ENCODE measurements at places on chromosomes 16 and 17.

DNA sequence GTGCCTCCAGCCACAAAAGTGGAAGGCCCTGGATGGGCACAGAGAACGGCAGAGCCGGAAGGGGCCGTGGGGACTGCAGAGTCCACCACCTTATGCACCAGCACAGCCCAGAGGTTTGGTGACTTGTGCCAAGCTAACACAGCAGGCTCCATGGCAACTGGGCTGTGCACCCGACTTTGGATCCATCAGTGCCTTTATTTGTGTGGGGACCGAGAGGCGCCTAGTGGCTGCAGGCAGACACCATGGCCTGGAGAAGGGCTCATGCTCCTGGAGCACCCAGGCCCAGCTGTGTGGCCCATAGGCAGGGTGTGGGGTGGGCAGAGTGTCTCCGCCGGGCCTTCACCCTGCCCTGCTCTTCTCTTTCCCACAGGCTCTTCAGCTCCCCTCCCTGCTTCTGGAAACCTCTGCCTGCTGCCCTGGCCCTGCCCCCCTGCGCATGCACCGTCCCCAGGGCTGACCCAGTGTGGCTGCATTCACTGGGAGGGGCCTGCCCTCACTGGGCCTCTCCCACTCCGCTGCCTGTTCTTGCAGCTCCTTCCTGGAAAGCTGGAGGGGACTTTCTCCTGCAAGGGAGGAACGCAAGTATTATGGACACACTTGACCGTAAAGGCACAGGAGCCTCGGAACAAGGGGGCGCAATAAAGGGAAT, 10.1 kb downstream of the C16orf90 start:
- DNase-seq, result no peak

- DNase-seq, result no peak
These were observed 7.0 kb downstream of the PIGQ start for GRCh38 chr16:576823-577201.

DNA sequence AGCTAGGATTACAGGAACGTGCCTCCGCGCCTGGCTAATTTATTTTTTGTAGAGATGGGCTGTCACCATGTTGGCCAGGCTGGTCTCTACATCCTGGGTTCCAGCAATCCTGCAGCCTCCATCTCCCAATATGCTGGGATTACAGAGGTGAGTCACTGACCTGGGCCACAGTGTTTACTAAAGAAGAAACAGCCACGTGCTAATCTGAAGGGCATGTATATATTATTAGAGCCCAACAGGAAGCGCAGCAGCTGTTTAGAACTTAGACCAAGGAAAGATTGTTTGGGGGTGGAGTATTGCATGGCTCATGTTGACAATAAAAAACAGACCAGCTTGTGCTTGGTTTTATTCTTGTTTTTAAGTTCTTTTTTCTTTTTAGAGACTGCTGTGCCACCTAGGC, 60.2 kb downstream of the HAPSTR1 start:
- DNase-seq, result no peak

- no peak for DNase-seq
These were observed 28.2 kb downstream of the GJC1 start for GRCh38 chr17:44801880-44802279.

GRCh38 chr17:31724026-31724425, 135.0 kb downstream of the COPRS start:
- DNase-seq, result no peak

DNA sequence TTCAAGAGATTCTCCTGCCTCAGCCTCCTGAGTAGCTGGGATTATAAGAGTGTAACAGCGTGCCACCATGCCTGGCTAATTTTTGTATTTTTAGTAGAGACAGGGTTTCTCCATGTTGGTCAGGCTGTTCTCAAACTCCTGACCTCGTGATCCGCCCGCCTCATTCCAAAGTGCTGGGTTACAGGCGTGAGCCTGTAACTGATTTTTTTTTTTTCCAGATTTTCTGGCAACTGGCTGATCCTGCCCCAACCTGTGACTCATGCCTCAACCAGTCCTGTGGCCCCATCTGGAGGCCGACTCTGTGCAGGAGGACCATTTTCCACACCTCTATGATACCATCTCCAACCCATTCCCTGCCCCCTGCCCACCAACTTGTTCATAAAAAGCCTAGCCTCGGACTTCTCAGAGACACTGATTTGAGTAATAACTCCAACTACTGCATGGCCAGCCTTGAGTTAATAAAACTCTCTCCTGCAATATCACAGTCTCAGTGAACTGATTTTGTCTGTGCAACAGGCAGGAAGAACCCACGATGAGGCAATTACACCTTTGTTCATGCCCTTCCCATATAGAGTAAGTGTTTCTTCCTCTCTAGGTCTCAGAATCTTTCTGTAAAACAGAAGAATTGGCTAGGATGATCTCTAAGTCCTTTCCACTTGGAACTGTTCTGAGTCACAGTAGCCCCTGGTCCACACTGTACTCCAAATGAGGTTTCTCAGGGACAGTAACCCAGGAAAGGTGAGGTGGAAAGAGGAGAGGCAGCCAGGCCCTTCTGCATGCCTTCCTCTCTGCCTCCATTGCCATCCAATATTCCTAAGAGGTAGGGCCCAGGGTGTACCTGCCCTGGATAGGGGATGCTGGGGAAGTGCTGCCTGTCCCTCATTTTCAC, 8.8 kb upstream of the CNOT1 start:
- DNase-seq, result no peak

DNA sequence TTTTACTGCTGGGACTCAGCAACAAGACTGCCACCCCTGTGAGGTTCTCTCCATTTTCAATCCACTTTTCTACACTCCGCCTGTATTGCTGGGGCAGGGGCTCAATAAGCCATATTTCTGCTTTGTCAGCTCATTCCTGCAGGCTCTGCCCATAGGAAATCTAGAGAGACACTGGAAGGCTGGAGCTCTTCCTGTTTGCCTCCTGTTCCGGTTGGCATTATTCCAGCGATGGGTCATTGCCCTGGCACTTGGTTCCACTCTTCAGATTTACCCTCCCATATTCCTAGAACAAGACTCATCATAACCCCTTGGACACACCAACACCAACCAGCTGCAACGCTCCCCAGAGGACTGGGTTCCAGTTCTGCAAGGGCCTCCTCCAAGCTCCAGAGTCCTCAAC, 210.4 kb downstream of the CA10 start:
- DNase-seq, result no peak

DNA sequence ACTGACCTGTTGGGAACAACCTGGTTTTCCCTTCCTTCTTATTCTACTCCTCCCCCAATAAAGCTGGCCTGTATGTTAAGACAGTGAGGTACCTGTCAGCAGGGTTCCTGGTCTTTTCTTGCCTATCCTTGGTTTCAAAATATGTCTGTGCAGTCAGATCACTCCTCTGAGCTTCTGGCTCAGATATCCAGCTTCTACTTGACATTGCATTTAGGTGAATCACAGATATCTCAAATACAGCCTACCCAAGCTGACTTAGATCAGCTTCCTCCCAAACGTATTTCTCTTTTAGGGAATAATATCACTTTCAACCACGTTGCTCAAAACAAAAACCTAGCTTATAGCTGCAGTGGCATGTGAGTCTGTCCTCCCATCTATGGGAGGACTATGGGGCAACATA, 48.7 kb downstream of the TEX14 start:
- DNase-seq, result no peak

DNA sequence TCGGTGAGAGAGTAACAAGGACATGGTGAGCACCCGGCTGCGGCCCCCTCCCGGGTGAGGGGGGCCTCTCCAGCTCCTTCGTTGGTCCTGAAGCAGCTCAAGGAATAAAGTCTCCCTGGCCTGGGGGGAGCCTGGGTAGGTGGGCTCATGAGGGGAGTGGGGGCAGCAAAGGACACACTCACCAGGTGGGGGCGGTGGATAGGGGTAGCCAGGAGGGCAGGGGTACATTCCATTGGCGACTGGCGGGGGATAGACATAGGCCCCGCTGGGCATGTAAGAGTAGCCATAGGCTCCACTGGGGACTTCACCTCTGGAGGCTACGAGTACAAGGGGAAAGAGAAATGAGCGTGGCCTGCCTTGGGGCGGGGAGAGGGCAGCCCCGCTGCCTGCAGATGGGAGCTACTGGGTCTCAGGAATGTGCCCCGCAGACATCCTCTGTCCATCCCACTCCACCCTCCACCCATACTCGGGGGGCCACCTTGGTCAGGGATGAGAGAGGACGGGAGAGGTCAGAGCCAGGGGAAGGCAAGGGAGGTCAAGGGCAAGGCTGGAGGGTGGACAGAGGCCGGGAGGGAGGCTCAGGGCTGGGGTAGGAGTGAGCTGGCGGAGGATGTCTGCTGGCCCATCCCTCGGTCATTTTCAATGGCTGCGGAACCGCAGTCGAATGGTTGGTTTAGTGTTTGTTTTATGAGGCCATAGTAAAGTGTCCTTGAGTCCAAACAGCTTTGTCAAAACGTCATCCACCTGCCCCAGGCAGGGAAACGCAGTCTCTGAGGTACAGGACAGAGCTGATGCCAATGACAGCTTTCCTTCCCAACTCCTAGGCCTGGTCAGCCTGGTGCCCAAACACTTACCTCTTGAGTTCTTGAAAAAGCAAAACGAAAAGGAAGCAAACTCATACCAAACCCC, 3.7 kb upstream of the UNC13D start:
- no peak for DNase-seq

DNA sequence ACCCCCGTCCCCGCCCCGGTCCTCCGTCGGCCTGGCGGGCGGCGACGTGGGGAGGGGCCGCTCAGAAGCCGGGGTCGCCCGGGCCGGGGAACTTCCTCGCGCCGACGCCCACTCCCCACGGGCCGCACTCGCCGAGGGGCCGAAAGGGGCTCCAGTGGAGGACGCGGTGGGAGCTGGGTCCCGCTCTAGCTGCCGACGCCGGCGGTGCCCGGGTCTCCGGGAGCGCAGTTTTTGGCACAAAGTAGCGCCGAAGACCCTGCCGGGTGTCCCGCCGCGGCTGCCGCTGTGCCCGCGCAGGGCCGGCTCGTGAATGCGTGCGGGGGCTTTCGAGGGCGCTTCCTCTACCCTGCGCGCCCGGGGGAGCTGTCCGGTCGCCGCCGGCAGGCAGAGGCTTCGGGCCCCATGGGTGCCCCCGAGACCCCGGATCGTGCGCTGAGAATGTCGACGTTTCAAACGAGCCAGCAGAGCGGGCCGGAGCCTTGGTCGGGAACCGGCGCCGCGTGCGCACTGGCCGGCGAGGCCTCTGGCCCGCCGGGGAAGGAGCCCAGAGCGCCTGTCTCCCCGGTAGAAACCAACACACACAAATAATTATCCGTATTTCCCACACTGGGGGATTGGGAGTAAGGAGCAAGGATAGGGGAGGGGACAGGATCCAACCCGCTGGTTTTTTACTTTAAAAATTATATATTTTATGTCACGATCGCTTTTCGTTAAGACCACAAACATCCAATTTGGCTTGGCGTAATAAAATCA, 46.6 kb upstream of the SLC38A10 start:
- no peak for DNase-seq

Measured in central memory CD8-positive, alpha-beta T cell (primary cell).